Endodermal cell (in vitro differentiated cells): ENCODE measurements at places on chromosomes 6 and 20. TPM values are rescaled to one million over a fixed set of nuclear protein-coding genes. Genes with fewer than 3 reads are reported as not detected.

DNA sequence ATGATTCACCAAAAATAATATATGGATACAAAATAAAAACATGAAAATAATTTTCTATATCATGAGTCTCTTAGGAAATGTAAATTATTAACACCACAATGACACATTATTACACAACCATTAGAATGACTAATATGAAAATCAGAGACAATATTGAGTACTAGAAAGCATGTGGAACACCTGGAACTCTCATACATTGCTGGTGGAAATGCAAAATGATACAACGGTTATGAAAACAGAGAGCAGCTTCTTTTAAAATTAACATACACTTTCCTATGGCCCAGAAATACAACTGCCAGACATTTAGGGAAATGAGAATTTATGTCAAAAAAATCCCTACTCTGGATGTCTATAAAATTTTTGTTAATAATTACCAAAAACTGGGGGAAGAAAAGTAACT is 853.3 kb upstream of the MAN1A1 start:
- H3K27ac ChIP-seq, result no peak overlapping the region
- no peaks in the 10 kb centered on the region for H3K27me3 ChIP-seq
- DNase-seq, result no peak
- H3K4me3 ChIP-seq, result no peak overlapping the region

DNA sequence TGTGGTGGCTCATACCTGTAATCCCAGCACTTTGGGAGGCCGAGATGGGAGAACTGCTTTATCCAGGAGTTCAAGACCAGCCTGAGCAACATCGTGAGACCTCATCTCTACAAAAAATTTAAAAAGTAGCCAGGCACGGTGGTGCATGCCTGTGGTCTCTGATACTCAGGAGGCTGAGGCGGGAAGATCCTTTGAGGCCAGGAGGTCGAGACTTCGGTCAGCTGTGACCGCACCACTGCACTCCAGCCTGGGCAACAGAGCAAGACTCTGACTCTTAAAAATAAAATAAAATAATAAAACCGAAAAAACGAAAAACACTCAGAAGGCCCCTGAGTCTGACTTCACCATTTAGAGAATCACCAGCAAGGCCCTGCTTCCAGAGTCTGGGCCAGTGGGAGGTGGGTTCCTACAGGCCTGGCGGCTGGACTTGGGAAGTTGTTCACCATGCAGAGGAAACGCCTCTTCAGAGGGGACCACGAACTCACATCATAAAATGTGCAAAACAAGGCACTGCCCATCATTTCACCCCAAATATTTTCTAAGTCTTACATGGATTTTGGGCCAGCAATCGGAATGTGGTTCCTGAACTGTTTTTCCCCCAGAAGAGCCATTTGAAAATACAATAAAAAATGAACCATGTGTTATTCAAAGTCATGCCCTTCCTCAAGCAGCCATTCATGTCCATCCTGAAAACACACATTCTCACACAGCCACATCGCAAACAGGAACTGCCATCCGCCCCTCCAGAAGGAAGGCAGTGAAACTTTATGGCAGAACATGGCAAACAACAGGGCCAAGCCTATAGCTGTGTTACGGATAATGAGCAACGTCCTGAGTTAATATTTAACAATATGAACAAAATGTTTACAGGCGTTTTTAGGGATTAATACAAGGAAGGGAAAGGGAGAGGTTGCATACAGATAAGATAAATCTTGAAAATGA is 57.8 kb downstream of the SLC22A23 start:
- no peak for DNase-seq
- H3K27ac ChIP-seq, result no peak overlapping the region
- H3K4me1 ChIP-seq, result peaks cover 11% of the 10 kb centered on the region

GRCh38 chr20:58471193-58472164 is 43.7 kb downstream of the APCDD1L start:
- peak; percentile 38 for DNase-seq
- H3K36me3 ChIP-seq, result no peaks in the 10 kb centered on the region
- H3K4me1 ChIP-seq, result no peaks in the 10 kb centered on the region
- H3K27ac ChIP-seq, result no peak overlapping the region
- H3K4me3 ChIP-seq, result no peak overlapping the region

DNA sequence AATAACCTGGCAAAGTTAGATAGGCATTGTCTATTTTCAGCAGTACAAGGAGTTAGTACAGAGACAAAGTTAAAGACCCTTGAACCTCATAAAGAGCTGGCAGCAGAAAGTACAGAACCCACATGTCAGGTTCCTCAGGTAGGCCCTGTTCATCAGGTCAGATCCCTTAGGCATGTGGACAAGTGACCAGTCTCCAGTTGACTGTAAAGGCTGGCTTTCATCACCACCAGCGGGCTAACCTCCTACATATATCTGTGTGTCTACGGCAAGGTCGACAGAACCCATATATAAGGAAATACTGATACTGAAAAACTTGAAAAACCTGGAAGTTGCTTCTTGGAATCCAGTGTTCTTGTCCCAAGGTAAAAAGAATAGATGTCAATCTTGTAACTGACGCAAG is 223.1 kb upstream of the SGK1 start:
- DNase-seq, result no peak
- no peak overlapping the region for H3K4me3 ChIP-seq
- H3K27ac ChIP-seq, result no peak overlapping the region
- no peaks in the 10 kb centered on the region for H3K36me3 ChIP-seq
- no peaks in the 10 kb centered on the region for H3K27me3 ChIP-seq
- no peaks in the 10 kb centered on the region for H3K4me1 ChIP-seq

- DNase-seq, result peak; percentile 44
- no peak overlapping the region for H3K4me3 ChIP-seq
- no peaks in the 10 kb centered on the region for H3K27me3 ChIP-seq
These were observed 537.4 kb downstream of the TENT5A start for GRCh38 chr6:81215092-81215432.

NMBR gene
- total RNA-seq, result 0.23 TPM in 1 of 2 replicates, not detected in the other
